ENCODE measurements at places on chromosomes 1 and 21.

- peak; percentile 68 for DNase-seq
These were observed at the start of gene ATP13A2 for GRCh38 chr1:17011439-17012307. Gene ATP13A2 (minus strand): TSS chr1:17011928. CDS start chr1:17011738, 190 bp downstream.

- no peak for DNase-seq
These were observed 380.0 kb upstream of the ADGRL2 start for GRCh38 chr1:81420760-81421159.

DNA sequence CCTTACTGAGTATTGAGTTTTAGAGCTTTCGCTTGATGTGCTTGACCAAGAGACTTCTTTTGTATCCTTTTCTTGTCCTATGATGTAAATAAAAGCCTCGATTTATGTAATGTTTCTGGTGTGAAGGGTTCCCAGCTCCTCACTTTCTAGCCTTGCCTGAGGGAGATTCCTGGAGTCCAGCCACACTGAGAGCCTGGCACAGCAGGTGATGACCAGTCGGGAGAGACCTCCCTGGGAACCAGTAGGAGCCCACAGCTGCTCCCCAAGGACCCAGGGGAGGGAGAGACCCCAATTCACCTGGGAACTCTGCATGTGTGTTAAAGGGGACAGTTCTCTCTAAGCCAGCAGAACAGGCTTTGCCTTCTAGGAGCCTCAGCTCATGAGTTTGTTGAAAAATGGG, 8.9 kb downstream of the C1orf115 start:
- DNase-seq: no peak

GRCh38 chr1:205945069-205945468, 1.8 kb upstream of the SLC26A9 start:
- DNase-seq: no peak

DNA sequence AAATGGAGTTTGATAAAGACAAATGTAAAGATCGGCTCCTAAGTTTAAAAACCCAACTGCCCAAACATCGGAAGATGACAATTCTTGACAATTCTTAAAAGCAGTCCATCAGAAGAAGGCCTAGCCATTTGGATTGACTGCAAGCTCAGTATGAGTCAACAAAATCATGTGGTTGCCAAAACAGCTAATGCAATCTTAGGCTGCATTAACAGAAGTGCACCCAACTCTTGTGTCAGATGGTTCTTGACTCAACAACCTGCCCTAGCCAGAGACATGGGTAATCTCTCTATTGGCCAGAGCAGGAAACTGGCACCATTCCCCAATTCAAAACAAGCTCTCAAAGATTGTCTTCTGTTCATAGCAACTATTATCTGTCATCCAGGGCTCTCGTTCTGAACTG, 9.9 kb upstream of the NCF2 start:
- no peak for DNase-seq

GRCh38 chr1:8026153-8026975, at the start of gene ERRFI1:
Gene ERRFI1 (minus strand): TSS chr1:8026309. CDS start chr1:8015619, 10,690 bp downstream.
- DNase-seq: peak; percentile 97
